Ovary (tissue), 10 donors: ENCODE measurements at places on chromosomes 3 and 15.

DNA sequence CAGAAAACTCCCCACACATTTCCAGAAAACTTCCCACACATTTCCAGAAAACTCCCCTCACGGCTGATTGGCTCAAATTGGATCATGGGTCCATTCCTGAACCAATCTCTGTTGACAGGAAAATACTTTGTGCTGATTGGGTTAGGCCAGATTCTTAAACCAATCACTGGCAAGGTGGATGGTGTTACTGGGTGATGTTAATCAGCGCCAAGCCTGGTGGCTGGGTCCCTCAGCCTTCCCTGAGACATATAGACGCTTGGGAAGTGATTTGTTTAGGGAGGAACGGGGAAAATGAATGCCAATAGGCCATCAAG, 199.4 kb upstream of the UBE2E2 start:
- DNase-seq: no peak

GRCh38 chr3:194082743-194083636, 53.0 kb upstream of the HES1 start:
- no peak for DNase-seq

- DNase-seq: peak; percentile 78
Measured at GRCh38 chr3:14358426-14359211, 43.8 kb upstream of the SLC6A6 start.

GRCh38 chr3:74393426-74393825, 221.0 kb downstream of the CNTN3 start:
- DNase-seq: no peak

DNA sequence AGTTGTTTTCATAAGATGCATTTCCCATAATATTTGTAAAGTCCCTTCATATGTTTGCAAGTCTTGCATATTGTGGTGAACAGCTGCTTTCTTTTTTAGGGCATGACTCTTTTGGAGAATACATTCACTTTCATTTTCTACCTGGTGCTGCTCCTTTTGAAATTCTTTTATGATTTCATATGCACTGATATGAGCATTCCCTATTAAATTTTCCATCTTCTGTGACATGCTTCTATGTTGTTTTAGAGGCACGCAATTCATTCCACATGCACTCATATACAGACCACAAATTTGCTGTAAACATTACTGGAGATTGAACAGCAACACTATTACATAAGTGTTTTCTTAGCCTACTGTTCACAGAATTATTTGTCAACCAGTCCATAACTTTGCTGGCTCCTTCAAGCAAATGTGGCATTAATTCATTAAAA, 92.8 kb upstream of the TNFSF10 start:
- DNase-seq: no peak

GRCh38 chr15:55599439-55599838, 11.3 kb upstream of the PYGO1 start:
- DNase-seq: no peak

DNA sequence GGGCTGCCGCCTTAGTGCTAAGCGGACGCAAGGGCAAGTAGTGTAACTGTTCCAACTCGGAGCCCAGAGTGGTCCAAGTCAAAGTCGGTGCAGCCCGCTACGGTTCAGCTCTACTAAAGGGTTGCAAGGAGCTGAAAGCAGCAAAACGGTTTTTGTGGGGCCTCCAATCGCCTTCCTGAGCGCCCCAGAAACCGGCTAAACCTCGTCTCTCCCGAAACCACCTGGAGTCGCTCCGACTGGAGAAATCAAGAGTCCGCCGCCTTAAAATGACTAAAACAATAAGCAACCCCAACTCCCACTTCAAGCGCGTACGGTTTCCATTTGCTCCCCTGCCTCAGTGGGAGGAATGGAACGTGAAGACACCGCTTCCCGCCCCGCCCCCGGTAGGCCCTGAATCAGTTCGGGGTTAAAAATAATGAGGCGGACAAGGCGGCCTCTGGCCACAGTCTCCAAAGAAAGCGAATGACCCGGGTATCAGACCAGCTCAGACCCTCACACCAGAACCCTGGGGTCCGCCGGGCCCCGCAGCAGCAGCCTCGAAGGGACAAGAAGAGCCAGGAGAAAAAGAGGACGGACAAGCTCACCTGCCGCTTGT, 401 bp downstream of the SEC11A start:
- no peak for DNase-seq

GRCh38 chr3:106281221-106281620, 412.4 kb upstream of the CBLB start:
- no peak for DNase-seq

- no peak for DNase-seq
Measured at GRCh38 chr15:58498821-58499580, 67.2 kb downstream of the LIPC start.

DNA sequence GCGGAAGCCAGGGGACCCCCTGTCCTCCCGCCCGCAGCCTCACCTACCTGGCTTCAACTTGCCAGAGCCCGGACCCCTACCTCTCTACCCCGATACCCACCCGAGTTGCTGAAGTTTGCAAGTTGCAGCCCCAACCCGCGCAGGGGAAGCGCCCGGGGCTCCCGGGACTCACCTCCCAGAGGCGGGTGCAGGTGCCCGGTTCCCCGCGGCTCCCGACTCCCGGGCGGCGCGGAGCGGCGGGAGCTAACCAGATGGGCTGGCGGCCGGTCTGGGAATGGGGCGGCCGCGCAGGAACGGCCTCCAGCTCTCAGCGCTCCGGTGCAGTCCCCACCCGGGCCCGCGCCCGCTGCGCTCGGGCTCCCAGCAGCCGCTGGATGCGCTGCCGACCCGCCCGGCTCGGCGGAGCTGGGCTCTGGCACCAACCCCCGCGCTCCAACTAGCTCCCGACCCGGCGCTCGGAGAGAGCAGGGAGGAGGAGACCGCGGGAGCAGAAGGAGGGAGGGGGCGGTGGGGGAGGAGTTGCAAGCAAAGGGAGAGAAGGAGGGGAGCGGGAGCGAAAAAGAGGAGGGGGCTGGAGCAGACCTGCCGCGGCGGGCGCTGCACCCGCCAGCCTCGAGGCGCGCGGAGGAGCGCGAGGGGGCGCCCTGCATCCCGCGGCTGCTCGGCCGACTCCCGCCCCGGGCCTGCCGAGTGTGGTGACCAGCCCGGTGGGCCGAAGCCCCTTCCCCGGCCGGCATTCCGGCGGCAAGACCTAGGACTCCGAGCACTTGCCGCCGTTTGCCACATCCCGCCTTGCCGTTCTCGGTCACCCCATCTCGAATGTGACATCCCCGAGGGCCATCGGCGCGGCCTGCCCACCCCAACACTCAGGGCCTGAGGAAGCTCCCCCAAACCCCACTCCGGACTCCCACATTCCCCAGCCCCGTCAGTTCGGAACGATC, at the start of gene SEMA5B:
Gene SEMA5B (minus strand): TSS at position 472 of the 941 bp plus-strand sequence. CDS start 66,500 bp downstream, outside the sequence.
- DNase-seq: peak; percentile 50

GRCh38 chr3:30114918-30115317, 491.5 kb upstream of the TGFBR2 start:
- no peak for DNase-seq

DNA sequence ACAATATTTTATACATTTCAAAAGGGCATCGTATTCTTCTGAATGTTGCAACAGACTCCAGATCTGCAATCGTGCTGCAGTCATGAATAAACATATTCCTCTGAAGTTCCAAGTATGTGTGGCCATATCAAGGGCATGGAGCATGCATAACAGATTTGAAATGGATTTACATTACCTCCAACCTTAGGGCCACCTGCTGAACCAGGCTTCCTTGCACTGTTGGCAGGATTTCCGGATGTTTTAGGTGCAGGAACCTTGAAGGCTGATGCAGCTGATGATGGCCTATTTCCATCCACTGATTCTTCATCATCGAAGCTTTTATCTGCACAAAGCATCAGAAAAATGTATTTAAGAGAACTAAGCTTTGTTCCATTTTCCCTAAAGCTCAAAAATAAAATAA, 73.5 kb downstream of the CLASP2 start:
- DNase-seq: no peak

DNA sequence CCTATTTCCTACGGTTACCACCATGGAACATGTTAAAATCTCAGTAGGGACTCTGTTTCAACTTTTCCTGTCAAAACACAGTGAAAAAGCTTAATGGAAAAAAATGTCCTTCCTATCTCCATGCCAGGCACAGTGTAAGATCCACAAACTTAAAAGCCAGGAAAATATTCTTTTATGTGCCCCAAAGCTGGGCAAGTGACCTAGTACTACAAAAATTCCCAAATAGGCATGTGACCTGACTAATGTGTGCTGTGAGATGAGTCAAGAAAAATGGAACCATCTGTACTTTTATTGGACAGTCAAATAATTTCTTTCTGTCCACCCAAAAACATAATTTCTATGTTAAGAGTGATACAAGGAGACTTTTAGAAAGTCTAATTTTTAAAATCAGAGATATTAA, 406.0 kb downstream of the ZBTB20 start:
- DNase-seq: no peak

DNA sequence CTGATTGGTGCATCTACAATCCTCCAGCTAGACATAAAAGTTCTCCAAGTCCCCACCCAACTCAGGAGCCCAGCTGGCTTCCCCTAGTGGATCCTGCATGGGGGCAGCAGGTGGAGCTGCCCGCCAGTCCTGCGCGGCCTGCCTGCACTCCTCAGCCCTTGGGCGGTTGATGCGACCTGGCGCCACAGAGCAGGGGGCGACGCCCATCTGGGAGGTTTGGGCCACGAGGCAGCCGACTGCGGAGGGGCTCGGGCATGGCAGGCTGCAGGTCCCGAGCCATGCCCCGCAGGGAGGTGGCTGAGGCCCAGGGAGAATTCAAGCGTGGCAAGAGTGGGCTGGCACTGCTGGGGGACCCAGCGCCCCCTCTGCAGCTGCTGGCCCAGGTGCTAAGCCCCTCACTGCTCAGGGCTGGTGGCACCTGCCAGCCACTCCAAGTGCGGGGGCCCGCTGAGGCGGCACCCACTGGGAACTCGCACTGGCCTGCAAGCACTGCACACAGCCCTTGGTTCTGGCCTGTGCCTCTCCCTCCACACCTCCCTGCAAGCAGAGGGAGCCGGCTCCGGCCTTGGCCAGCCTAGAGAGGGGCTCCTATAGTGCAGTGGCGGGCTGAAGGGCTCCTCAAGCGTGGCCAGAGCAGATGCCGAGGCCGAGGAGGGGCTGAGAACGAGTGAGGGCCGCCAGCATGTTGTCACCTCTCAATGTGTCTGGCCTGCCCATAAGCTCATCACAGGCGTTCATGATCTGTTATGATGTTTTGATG, 30.1 kb downstream of the COL6A6 start:
- DNase-seq: no peak

GRCh38 chr3:136105044-136105443, 91.1 kb downstream of the MSL2 start:
- DNase-seq: no peak

- no peak for DNase-seq
Measured at GRCh38 chr3:4736284-4736861, 242.9 kb upstream of the BHLHE40 start.

GRCh38 chr3:144375088-144375487, 403.5 kb downstream of the DIPK2A start:
- no peak for DNase-seq

DNA sequence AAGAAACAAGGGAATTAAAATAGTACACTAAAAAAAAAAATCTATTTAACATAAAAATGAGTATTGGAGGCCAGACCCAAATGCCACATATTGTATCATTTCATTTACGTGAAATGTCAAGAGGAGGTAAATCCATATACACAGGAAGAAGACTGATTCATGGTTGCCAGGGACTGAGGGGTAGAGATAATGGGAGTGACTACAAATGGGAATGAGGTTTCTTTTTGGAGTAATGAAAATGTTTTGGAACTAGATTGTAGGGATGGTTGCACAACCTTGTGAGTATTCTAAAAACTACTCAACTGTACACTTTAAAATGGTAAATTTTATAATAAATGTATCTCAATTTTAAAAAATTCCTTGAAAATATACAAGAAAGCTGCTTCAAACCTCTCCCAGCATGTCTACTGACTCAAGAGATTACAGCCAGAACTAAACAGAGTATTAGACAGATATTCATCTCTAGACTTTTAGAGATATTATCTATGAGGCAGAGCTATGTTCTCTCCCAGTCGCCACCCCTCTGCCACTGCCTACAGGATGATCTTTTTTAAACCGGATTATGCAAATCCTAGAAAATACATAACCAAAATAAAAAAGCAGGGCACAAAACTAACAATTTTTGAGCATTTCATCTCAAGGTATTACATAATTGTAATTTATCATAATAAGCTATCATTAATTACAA, 6.2 kb downstream of the HLTF start:
- no peak for DNase-seq

DNA sequence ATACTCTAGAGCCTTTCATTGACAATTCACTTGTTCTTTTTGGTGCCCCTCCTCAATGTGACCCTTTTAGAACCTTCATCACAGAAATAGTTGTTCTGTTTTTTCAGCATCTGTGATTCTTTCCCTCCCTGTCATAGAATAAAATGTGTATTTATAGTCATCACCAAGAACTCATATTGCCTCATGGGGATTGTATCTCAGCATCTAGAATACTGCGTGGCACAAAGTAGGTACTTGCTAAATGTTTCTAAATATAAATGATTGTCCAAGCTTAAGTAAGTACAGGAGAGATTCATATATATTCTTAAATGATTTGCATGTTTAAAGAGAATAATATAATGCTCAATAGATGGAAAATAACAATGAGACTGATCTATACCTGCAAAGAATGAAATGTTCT, 190.1 kb downstream of the FNDC3B start:
- no peak for DNase-seq

DNA sequence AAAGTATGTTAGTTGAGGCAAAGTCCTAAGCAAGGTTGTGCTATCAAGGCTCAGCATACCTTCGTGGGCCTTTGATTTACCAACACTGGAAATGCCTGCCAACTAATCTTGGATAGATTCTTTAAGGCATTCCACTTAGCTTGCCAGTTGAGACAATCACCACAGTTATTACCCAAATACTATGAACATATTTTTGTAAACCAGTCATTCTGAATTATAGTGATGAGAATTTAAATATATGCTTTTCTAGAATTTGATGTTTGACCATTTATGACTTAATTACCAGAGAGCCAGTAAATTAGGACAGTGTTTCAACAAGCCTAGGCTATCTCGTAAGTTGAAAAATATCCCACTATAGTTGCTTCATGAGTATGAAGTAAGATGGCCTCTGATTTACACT, 15.5 kb downstream of the TRIM59 start:
- DNase-seq: no peak

- DNase-seq: no peak
Measured at GRCh38 chr3:116824208-116824607, 114.6 kb downstream of the TUSC7 start.

DNA sequence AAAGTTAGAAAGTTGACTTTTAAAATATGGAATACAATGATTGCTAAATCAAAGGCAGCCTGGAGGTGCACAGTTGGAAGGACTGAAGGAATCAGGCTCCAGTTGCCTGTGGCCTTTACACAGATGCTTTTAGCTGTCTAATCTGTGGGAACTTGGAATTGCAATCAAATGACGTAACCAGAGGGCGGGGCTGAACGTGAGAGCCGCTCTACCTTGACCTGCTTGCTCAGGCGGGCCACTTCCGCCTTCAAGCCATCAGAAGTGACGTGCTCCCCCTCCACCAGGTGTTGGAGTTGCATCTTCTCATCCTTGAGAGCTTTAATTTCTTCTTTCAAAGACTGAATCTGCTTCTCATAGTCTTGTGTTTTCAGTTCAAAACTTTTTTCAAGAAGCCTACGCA, 37.7 kb upstream of the GNB5 start:
- no peak for DNase-seq

GRCh38 chr3:17025594-17026139, 140.9 kb downstream of the PLCL2 start:
- no peak for DNase-seq

GRCh38 chr3:114706591-114707232, 412.9 kb downstream of the TIGIT start:
- DNase-seq: no peak

GRCh38 chr3:194355379-194355778, 4.3 kb upstream of the CPN2 start:
- DNase-seq: peak; percentile 84
